Prostate gland (tissue), 2 donors: ENCODE measurements at places on chromosomes 4 and X. TPM values are rescaled to one million over a fixed set of nuclear protein-coding genes. Genes with fewer than 3 reads are reported as not detected.

DNA sequence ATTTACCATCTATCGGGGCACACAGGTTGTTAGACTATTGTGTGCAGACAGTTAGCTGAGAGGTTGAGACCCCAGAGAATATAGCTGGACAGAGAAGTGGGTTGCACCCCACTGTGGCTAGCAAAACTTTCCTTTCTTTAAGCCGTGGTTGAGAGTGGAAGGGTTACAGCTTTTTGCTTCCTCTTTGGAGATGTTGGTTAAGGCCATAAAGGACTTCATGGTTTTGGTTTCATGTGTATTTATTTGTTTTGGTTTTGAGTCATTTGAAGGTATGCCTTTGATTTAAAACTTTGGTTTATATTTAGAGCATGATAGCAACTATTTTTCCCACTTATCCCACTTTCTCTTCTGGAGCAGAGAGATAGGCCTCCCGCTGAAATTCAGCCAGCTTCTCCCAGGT, 274.3 kb upstream of the IL1RAPL1 start:
- no peak for DNase-seq

- no peak for DNase-seq
Measured at GRCh38 chr4:4981427-4981826, 37.8 kb downstream of the CYTL1 start.

GRCh38 chr4:25873632-25874129, 10.9 kb upstream of the SEL1L3 start:
- DNase-seq: no peak

GRCh38 chr4:137609718-137610430, 77.6 kb upstream of the PCDH18 start:
- no peak for DNase-seq

DNA sequence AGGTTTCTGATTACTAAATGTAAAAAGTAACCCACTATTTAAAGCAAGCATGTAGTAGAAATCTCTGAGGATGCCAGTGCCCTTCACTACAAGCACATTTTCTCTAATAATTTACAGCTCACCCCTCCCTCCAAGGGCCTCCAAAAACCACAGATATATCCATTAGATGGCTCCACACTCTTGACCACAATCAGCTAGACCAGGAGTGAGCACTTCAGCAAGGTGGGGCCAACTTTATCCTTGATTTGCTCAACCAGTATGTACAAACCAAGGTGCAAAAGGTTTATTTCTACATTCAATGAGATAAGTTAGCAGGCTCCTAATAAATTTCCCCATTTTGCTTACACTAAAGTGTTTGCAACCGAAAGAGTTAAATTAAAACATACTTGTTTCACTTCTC, 35.8 kb downstream of the RFC1 start:
- DNase-seq: no peak

DNA sequence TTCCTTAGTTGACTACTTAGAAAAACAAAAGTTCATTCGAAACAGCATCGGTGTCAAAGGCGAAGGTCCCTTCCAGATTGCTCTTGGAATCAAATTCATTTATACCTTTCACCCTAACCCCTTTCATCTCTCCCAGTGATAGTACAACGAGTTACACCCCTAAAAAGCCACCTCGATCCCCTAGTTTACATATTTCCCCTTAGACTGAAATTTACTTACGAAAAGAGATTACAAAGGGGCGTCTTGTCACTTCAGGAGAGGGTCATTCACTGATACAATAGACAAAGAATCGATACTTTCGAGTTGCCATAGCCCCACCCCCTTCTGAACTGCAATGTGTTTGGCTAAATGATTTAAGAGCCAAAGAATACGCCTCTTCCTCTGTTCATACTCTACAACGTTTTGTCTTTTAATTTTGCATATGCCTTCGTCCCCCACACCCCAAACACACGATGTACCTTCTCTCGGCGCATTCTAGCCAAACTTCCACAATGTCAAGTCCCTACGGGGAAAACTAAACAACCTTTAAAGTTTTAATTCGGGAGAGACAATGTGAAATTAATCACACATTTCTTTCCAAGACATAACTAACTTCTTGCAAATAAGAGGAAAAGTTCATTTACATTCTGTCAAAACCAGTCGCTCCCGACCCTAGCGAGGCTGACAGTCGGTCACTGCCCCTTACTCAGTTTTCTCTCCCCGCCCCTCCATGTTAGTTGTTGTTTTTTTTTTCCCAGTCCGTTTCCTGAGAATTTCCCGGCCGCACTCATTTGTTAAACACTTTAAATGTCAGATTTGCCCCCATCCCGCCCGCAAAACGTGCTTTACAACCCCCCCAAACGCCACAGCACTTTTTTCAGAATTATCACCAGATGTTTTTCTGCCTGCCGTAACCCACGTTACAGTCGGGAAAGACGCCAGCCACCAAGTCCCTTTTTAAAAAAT, 88.6 kb downstream of the HPRT1 start:
- no peak for DNase-seq

DNA sequence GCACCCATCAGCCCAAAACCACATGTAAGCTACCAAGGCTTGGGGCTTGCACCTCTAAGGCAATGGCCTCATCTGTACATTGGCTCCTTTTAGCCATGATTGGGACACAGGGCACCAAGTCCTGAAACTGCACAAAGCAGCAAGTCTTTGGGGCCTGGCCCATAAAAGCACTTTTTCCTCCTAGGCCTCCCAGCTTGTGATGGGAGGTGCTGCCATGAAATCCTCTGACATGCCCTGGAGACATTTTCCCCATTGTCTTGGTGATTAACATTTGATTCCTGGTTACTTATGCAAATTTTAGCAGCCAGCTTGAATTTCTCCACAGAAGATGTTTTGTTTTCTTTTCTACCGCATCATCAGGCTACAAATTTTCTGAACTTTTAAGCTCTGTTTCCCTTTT, 58.5 kb upstream of the PABPC4L start:
- no peak for DNase-seq

GRCh38 chr4:143356493-143356892, 19.8 kb downstream of the GAB1 start:
- DNase-seq: no peak

GRCh38 chr4:87093443-87094123, 126.8 kb downstream of the KLHL8 start:
- DNase-seq: peak; percentile 25

GRCh38 chrX:131840799-131841495, 182.2 kb upstream of the STK26 start:
- no peak for DNase-seq

- DNase-seq: no peak
Measured at GRCh38 chr4:6021831-6022606, 3.8 kb upstream of the C4orf50 start.

DNA sequence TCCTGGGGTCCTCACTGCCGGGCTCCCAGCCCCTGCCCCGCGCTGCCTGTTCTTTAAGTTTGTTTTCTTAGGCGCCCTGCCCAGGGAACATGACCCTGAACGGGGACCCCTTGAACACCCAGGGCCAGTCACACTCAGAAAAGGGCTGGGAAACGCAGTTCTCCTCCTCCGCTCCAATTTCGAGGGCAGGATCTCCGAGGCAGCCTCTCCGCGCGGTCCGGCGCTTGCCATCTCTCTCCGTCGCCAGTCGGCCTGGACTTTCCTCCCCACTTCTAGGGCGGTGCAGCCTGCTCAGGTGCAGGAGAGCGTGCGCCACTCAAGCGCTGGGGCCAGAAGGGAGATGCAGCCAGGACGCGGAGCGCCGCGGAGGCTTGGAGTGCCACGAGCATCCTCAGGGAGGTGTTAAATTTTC, 9.9 kb downstream of the PRDM8 start:
- no peak for DNase-seq

DNA sequence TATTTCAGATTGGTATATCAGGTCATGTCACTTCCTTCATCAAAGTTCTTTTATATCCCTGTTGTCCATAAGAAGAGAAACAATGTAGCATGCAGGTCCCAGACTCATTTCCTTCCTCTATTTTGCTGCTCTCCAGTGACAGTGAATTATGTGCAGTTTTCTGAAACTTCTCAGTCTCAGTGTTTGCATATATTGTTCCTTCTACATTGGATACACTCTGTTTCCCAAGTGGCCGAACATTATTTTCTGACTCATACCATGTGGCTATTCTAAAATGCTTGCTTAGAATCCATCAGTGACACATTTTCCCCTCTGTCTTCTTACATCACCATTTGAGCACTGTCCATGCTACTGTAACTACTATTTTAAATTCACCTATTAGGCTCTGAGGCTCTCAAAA, 305.7 kb downstream of the PDHA2 start:
- DNase-seq: no peak

Gene NUP62CL
- total RNA-seq: 10.8 TPM

Gene EVC
- total RNA-seq: 49.0 TPM
